ENCODE measurements at places on chromosomes 12 and 14. TPM values are rescaled to one million over a fixed set of nuclear protein-coding genes. Genes with fewer than 3 reads are reported as not detected.

FGF23 gene
- not detected for total RNA-seq

REP15 gene
- total RNA-seq = 0.30 TPM

PTGER2 gene
- total RNA-seq = 123 TPM

DLGAP5 gene
- total RNA-seq = 68.1 TPM

TAS2R14 gene
- total RNA-seq = 4.1 TPM

GALNT9 gene
- total RNA-seq = not detected

KCNK10 gene
- not detected for total RNA-seq

CLEC4D gene
- total RNA-seq = not detected

TMEM30B gene
- 0.25 TPM for total RNA-seq

FAIM2 gene
- total RNA-seq = 0.18 TPM

MIS18BP1 gene
- total RNA-seq = 73.5 TPM

C14orf39 gene
- not detected for total RNA-seq

KRT75 gene
- not detected for total RNA-seq

C12orf60 gene
- 1.5 TPM for total RNA-seq

CMAS gene
- total RNA-seq = 39.9 TPM

PTCSC3 gene
- not detected for total RNA-seq

C12orf54 gene
- total RNA-seq = not detected

REM2 gene
- total RNA-seq = 0.34 TPM

ZNF385A gene
- 0.70 TPM for total RNA-seq

KRT2 gene
- 0.09 TPM for total RNA-seq

TGM1 gene
- 5.6 TPM for total RNA-seq

CIROP gene
- not detected for total RNA-seq

ATG14 gene
- total RNA-seq = 5.1 TPM

CCDC177 gene
- not detected for total RNA-seq

DAO gene
- total RNA-seq = not detected

HELB gene
- 39.8 TPM for total RNA-seq

MUCL1 gene
- total RNA-seq = not detected

MYH6 gene
- not detected for total RNA-seq

AQP2 gene
- not detected for total RNA-seq

GLIPR1L2 gene
- 0.09 TPM for total RNA-seq

BATF gene
- 56.0 TPM for total RNA-seq

NFE2 gene
- not detected for total RNA-seq

TAS2R8 gene
- total RNA-seq = not detected

LRP1-AS gene
- total RNA-seq = not detected

PLEKHG7 gene
- not detected for total RNA-seq

ERP27 gene
- total RNA-seq = 12.2 TPM

VRTN gene
- total RNA-seq = not detected

SLC39A5 gene
- 0.86 TPM for total RNA-seq

MLXIP gene
- 44.7 TPM for total RNA-seq

PRPH gene
- not detected for total RNA-seq

PPFIA2 gene
- not detected for total RNA-seq

SLC7A7 gene
- not detected for total RNA-seq

NINJ2 gene
- total RNA-seq = 8.6 TPM

TNFAIP2 gene
- not detected for total RNA-seq

GSC gene
- total RNA-seq = not detected

CLEC4E gene
- total RNA-seq = not detected

DLK1 gene
- not detected for total RNA-seq
